ENCODE measurements at places on chromosomes 16 and 17. TPM values are rescaled to one million over a fixed set of nuclear protein-coding genes. Genes with fewer than 3 reads are reported as not detected.

Gene SLC9A5
- 1.7 TPM for total RNA-seq

Gene MYH8
- not detected for total RNA-seq

Gene KRT31
- total RNA-seq, result not detected

Gene ZPBP2
- total RNA-seq, result not detected

Gene SOX8
- total RNA-seq, result 3.0 TPM

Gene RNF157
- total RNA-seq, result 8.3 TPM
